Naive thymus-derived CD4-positive, alpha-beta T cell (primary cell): ENCODE measurements at places on chromosomes 6 and 20. TPM values are rescaled to one million over a fixed set of nuclear protein-coding genes. Genes with fewer than 3 reads are reported as not detected.
A peak's percentile ranks its signal among the peaks of the same experiment; 100 is the strongest.

GRCh38 chr20:62716198-62716940, 7.7 kb downstream of the NTSR1 start:
- DNase-seq = peak; percentile 38

GRCh38 chr6:95577304-95578105, at the start of gene MANEA:
Gene MANEA, plus strand, starts transcription at chr6:95577535. Its CDS starts 8,905 bp downstream, at chr6:95586440.
- peak; percentile 83 for DNase-seq

- DNase-seq = no peak
Measured at GRCh38 chr6:19892260-19892659, 55.1 kb downstream of the ID4 start.

GRCh38 chr6:156421933-156422332, 355.2 kb upstream of the ARID1B start:
- no peak for DNase-seq

DNA sequence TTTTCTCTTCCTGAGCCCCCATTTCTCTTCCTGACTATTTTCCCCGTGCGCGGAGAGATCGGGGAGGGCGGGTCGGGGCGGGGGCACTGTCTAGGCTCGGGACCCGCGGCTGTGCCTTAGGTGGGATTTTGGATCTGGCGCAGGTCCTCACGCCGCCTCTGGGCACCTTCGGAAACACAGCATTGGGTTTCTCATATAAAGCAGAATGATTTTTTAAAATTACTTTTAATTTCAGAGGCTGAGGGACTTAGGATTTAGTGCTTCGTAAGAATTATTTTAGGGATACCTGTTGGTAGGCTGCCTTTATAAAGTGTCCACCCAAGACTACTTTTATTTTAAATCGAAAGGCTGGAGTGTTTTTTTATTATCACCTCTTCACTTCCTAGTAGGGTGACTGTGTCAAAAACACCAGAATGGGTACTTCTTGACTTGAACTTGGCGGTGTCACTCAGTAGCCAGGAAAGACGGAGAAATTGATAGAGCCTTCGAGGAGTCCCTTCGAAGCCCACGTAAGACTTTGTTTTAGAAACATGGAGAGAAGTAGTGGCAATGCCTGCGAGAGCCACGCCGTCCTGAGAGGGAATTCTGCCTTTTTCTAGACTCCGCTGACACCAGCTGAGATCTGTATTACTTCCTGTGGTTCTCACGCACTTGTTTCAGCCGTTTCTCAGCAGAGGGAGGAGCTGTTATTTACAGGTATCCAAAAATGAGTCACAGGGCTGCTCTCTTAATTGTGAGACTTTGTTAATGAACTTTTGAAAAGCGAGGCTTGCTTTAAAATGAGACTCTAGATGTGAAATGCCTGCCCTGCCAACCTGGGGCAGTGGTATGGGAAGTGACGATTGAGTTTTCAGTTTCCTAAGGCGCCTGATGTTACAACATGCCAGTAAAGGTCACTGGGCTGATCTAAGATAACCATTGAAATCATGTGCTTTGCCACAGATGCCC, 667 bp downstream of the STX11 start:
- peak; percentile 51 for DNase-seq

GRCh38 chr20:704726-705125, 29.1 kb upstream of the SCRT2 start:
- DNase-seq = no peak

DNA sequence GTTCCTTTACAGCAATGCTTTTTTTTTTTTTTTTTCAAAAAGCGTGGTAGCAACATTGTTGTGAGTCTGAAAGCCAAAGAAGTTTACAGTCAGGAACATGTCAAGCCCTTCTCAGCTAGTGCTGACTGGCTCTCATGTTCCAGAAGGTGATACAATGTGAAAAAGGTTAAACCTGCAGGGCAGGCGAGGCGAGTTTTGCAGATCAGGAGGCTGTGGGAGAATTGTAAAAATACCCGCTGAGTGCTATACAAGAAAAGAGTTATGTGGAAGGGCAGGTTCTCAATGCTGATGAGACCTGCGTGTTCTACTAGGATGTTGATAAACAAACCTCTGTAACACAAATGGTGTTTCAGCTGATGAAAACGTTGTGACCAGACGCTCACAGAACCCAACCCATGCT, 30.9 kb upstream of the RPP40 start:
- no peak for DNase-seq

- DNase-seq = no peak
Measured at GRCh38 chr20:52655395-52655794, 316.8 kb upstream of the TSHZ2 start.

DNA sequence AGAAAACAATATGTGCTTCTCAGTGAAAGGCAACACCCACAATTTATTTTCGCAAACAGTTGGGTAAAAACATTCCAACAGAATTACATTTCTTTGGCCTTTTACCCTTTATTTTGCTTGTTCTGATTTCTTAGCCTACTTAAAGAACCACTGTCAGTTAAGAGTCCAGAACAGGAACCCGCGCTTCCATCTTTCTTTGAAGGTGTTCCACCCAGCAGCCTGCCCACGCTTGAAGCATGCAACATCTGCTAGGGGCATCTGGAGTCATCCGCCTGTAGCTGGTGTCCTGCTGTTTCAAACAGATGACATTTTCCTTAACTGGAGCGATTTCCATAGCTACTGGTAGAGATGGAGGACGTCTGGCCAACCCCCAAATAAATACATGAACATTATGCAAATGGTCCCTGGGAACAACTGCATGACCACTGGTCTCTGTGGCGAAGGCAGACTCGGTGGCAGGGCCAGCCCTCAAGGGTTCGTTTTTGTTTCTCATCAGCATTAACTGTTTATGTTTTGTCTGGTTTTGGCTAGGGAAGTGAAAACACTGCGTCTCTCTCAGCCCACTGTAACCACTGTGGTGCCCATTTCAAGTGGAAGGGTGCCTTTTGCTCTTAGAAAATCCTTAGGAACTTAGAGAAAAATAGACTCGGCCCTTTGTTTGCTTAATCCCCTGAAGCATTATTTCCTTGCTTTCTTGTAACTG, 51.6 kb downstream of the LAMA4 start:
- no peak for DNase-seq

DNA sequence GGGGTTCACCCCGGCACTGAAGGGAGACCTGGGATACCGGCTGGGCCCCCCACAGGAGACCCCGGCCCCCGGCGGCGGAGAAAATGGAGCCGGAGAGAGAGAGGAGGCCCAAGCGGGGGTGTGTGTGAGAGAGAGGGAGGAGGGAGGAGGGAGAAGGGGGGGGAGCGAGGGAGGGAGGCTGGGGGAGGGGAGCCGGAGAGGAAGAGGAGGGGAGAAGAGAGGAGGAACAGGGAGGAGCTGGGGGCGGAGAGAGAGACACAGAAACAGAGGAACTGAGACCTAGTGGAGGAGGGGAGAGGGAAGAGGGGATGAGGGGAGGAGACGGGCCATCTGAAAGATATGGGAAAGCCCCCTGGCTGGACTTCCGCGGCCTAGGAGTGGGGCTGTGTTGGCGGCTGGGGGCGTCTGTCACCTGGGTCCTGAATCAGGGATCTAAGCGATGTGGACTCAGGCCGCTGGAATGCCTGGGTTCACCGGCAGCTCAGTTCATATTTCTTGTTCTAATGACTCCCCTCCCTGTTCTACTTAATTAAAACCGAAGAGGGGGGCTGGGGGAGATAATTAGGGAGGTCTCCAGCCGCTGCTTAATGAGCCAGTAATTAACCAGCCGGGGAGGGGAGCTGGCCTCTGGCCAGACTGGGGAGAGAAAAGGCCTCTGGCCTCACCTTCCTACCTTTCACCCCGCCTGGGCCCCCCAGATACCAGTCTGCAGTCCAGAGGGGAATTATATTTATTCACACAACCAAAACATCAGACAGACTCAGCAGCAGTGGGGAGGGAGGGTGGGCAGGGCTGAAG, at the start of gene PBX2:
PBX2 (minus strand) TSS at position 149 of the 798 bp plus-strand sequence. CDS start 287 bp downstream, outside the sequence.
- peak; percentile 73 for DNase-seq

SLC44A4 gene
- not detected for total RNA-seq
